ENCODE measurements at places on chromosomes 2 and 18.
A peak's percentile ranks its signal among the peaks of the same experiment; 100 is the strongest.

DNA sequence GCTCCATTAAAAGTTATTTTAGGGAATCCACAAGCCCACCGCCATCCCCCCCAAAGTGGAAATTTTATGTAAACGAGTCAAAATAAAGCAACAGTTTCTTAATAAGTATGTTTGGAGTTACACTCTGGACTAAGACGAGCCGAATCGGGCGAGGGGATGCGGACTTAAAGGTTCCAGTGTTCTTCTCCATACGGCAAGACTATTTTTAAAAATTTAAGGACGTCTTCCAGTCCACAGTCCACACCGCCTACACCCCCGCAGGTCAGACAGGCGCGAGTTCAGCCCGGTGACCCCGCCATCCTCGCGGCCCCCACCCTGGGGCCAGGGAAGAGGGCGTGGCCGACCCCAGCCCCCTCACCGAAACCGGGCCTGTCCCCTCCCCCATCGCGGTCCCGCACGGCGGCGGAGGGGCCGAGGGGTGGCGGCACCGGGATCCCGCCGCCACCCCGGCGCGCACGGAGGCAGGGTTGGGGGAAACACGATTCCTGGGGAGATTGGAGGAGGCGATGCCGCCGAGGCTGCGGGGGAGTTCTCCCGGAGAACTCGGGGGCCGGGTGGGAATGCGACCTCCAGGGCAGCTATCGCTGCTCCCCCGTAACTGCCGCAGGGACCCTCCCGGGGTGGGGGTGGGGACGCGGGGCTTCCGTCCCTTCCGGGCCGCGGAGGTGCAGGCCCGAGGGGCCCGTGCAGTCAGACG, 24.5 kb upstream of the SMAD7 start:
- DNase-seq: no peak

DNA sequence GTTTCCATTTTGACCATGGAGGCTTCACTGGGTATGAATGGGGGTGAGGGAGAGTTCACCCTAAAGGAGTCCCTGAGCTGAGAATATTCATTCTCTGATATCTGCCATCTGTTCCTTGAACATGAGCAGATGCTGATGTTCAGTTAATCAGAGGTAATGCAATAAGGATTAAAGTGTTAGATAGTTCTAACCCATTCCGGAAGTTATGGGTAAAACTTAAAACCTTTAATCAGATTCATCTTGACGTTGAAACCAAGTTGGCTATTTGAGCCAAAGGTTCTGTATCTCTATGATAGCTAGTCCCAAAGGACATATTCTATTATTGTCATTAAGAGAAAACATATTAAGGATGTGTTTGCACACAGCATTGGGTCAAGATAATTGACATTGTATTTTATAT, 268.9 kb downstream of the PLCL1 start:
- no peak for DNase-seq

DNA sequence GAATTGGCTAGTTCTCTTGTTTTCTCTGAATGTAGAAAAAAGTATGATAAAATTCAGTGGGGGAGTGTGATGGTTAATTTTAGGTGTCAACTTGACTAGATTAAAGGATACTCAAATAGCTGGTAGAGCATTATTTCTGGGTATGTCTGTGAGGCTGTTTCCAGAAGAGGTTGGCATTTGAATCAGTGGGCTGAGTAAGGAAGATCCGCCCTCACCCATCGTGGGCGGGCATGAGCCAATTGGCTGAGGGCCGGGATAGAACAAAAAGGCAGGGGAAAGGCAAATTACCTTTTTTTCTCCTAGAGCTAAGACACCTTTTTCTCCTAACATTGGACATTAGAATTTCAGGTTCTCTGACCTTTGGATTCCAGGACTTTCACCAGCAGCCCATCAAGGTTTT, 667.6 kb upstream of the SLC8A1 start:
- no peak for DNase-seq

DNA sequence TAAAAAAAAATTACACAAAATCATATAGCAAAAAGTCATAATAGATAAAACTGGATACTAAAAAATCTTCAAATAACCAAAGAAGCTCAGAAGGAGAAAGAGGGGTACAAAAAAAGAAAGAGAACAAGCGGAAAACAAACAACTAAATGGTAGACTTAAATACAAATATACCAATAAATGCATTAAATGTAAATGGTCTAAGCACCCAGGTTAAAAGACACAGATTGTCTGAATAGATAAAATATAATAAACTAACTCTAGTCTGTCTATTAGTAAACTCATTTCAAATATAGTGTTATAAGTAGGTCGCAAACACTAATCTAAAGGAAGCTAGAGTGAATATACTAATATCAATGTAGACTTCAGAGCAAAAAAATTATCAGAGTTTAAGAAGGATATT, 357.4 kb downstream of the METTL4 start:
- no peak for DNase-seq

DNA sequence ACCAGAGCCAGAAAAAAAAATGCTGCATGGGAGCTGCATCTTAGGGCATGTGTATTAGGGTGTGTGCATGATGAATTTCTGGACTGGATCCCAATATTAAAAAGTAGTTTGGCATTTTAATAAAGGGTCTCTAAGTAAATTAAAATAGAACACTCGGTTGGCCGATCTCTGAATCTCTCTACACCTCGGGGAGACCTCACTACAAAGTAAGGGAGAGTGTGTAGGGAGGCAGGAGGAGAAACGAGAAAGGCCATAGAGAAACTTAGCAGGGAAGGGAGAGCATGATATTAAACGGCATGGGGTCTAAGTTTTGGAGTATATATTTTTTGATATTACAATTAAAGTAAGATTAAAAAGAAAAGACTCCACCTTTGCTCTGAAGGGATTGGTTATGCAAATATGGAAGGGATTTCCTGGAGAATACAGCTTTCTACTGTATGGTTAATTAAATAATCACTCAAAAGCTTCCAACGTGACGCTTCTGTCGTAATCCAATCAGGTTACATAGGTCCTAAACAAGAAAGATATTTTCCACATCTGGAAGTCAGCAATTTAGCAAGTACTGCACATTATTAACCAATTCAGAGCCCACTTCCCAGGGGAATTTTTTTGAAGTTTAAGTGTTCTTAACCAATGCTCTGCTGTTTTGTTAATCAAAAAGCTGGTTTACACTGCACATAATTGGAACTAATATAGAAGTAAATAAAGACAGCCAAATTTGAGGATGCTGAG, 1.0 kb upstream of the ZEB2 start:
- no peak for DNase-seq

- DNase-seq: no peak
Measured at GRCh38 chr18:55768255-55768654, 180.3 kb upstream of the TCF4 start.

DNA sequence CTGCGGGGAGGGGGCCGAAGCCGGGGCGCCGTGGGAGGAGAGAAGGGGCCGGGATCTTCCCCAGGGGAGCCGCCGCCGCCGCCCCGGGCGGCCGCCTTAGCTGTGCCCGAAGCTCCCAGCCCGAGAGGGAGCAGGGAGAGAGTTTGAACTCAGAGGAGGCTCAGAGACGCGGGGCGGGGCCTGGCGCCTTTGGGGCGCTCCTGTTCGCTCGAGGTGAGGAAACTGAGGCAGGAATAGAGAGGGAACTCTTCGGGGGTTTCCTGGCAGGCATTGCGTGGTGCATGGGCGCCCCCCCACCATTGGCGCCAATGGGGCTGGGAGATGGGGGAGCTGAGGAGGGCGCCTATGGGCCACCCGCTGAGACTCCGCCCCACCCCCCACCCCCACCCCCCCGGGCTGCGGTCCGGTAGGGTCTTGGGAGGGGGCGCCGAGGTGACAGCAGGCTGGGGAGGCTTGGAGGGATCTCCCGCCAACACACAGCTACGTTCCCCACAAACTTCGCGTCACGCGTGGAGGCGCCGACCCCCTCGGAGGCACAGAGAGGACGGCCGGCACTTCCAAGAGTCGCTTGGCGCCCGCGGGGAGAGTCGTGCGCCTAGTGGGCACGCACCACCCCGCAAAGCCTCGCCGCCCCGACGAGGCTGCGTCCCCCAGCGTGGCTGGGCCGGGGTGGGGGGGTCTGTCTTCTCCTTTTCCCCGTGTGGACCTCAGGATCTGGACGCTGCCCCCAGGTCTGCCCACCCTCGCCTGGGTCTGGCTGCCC, 680 bp downstream of the CTDSP1 start:
- peak; percentile 58 for DNase-seq

- DNase-seq: no peak
Measured at GRCh38 chr2:215705281-215705680, 269.4 kb upstream of the FN1 start.
